ENCODE measurements at places on chromosomes 4 and X.

DNA sequence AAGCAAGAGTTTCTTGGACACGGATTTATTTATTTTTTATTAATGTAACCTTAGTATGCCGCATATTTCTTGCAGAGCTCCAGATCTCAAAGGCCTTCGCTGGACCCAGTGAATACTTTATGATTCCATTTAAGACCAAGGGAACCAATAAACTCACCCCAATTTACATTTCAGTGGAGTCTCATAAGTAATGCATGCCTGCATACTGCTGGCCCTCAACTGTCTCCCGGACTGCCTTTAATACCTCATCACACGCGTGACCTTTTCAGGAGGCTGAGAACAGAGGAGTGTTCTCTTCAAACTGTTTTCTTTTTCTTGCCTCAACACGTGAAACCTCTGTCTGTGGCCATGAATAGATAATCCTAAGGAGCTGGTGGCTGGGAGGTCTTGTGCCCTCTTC, 240.9 kb downstream of the STIM2 start:
- no peak for DNase-seq

GRCh38 chr4:74364652-74365491, at the start of gene EREG:
TSS of gene EREG (plus strand) at chr4:74365145. CDS start at chr4:74365309, 164 bp downstream.
- no peak for DNase-seq

- no peak for DNase-seq
Observed at GRCh38 chrX:26295425-26295824, 79.5 kb downstream of the MAGEB5 start.

DNA sequence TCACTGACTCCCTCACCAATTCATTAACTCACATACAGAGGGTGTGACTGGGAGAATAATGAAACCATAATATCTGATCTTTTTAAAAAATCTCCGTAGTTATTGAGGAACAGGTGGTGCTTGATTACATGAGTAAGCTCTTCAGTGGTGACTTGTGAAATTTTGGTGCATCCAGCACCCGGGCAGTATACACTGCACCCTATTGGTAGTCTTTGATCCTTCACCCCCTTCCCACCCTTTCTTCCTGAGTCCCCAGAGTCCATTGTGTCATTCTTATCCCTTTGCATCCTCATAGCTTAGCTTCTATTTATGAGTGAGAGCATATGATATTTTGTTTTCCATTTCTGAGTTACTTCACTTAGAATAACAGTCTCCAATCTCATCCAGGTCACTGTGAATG, 1143.8 kb downstream of the PCDH19 start:
- DNase-seq: no peak

GRCh38 chr4:163866728-163867315, 372.3 kb downstream of the TMA16 start:
- DNase-seq: no peak

DNA sequence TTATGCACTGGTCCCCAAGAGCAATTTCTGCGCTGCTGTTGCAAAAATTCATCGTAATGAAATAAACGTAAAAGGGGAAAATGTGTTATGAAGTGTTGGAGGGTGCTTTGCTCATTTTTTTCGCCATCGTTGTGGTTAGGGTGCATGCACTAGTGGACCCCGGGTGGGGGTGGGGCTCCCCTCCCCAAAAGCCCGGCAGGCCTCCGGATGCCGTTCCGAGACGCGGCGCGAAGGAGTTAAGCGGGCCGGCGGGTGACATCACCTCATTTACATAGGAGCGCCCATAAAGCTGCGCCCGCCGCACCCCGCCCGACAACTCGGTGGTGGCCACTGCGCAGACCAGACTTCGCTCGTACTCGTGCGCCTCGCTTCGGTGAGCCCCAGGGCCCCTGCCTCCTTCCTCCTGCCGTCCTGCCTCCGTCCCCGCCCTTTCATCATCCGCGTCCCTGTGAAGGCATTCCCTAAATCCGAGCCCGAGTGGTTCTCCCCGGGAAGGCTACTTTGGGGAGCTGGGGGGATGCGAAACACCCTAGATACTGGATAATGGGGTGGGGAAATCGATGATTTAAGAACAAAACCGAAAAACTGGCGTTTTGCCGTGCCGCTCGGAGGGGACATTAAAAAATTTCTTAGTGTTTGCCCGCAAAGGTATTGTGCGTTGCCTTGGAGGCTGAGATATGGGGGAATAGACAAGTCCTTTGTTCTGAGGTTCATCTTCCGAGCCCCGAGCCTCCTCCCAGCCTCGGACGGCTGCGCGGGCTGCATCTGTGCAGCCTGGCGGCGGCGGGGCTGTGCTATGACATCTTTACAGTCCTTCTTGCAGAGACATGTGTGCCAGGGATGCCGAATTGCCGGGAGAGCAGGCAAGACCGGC, at the start of gene TMSB4X:
TMSB4X (plus strand) TSS at position 315 of the 874 bp plus-strand sequence.
- DNase-seq: peak; percentile 68

DNA sequence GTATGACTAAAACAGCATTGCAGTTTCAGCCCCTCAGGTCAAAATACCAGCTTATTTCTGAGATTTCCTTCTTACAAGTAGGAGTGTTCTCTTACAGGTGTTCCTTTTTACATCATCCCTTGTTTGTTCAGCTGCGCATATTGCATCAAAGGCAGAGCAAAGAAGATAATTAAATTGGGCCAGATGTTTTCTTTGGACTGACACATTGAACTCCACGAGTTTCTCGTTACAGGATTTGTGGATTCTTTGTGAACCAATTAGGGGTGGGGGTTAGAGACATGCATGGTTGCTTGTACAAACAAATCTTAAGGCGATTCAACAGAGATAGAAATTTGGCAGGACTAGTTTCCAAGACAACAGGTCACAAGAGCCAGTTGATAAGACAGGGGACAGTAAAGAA, 95.7 kb downstream of the SPANXN4 start:
- DNase-seq: no peak

GRCh38 chr4:33886356-33886755, 2358.0 kb downstream of the ARAP2 start:
- no peak for DNase-seq

DNA sequence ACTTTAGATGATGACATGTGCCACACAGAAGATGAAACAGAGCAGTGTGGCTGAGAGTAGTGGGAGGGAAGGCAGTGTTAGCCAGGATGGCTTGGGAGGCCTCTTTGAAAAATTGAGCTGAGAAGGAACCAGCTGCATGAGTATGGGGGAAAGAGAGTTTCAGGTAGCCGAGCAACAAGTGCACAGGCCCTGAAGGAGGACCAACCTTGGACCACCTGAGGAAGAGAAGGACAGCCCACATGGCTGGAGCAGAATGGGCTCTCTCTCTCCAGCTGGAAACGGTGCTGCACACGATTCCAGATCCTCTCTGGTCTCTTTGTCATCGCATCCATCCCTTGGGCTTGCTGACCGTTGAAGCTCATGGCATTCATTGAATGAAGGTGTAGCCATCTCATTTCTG, 23.9 kb upstream of the BCOR start:
- no peak for DNase-seq

- no peak for DNase-seq
Observed at GRCh38 chrX:107678957-107679740, 50.8 kb downstream of the PRPS1 start.

- DNase-seq: no peak
Observed at GRCh38 chrX:71241301-71241700, 12.6 kb downstream of the ZMYM3 start.

GRCh38 chr4:52366621-52367020, 292.5 kb downstream of the USP46 start:
- no peak for DNase-seq

DNA sequence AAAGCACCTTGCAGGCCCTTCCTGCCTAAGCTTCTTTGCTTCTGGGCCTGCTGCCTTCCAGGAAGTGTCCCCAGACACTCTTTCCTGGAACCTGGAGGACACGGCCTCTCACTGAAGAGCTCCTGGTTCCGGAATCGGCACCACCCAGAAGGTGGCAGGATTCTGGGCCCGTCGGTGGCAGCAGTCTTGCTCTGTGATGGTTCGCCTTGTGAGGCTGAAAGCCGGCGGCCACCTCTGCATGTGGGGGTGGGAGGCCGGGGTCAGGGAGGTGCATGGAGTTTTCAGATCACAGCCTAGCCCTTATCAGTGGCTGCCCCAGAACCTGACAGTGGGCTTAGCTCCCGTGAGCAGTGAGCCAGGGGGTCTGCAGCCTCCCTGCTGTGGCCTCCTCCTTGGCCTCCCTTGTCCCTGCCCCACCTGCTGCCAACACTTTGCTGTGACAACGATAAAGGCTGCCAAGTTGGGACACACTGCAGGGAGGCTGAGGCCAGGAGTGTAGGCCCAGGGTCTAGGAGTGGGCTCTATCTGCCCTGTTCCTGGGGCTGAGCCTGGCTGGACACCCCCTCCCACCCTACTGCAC, 30.8 kb upstream of the GPR78 start:
- DNase-seq: no peak

- no peak for DNase-seq
Observed at GRCh38 chr4:172974586-172974985, 194.0 kb upstream of the GALNT7 start.

DNA sequence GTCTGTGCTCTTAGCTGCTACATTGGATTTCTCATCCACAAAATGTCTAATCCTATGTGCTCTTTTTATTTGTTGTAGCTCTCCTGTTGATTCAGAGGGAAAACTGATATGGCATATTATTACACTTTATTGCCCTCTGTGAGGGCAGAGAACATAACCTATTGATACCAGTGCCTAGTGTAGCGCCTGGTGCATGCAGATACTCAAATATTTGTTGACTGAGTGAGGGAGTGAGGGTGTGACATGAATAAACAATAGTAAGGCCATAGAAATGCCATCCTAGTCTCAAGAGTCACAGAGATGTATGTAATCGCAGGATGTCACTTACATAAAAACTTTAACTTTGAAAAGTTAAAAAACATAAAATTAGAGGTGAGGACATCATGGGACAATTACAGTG, 159.1 kb downstream of the SHROOM3 start:
- no peak for DNase-seq

DNA sequence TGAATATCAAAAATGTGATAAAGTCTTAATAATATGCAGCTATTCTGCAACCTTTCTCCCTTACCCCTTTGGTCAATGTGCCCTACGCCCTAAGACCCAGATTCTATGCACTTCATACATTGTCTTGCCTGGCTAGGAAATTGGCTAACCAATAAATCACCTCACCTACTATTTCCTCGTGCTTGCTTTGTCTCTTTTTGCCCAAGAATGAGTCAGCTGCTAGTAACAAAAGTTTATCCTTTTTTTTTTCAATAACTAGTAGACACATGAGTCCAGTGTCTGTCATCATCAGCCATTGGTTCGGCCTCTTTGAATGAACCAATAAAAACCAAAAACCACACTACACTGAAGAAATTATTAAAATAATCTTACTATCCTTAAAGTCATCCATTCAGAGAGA, 387.1 kb downstream of the PPP3CA start:
- DNase-seq: no peak

GRCh38 chrX:71652405-71652804, 14.9 kb upstream of the LOC101059915 start:
- DNase-seq: peak; percentile 20

DNA sequence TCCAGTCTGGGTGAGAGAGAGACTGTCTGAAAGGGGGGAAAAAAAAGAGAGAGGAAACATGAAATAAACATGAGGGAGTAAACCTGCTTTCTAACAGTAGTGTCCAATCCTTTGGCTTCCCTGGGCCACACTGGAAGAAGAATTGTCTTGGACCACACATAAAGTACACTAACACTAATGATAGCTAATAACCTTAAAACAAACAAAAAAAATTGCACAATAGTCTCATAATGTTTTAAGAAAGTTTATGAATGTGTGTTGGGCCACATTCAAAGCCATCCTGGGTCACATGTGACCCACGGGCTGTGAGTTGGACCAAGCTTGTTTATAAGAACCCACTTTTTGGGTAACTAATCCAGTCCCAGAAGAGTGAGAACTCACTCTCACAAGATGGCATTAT, 30.3 kb downstream of the PDS5A start:
- DNase-seq: no peak

DNA sequence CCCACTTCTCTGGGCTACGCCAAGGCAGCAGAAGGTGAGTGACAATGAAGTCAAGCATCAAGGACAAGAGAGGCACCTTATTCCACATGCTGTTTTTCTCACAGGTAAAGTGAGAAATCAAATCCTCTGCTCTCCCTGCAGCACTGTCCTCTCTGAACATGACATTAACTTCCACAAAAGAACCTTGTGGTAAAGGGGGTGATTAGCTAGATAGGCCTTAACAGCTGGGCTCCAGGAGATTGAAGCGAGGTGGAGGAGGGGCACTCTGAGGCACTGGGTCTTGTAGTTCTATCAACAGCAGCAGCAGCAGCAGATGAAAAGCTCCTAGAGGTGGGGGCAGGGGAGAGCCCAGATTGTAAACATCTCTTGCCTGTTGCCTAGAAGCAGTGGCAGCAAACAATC, 96.8 kb upstream of the CXXC4 start:
- no peak for DNase-seq

GRCh38 chr4:37827802-37828321, 1.4 kb downstream of the PGM2 start:
- no peak for DNase-seq

DNA sequence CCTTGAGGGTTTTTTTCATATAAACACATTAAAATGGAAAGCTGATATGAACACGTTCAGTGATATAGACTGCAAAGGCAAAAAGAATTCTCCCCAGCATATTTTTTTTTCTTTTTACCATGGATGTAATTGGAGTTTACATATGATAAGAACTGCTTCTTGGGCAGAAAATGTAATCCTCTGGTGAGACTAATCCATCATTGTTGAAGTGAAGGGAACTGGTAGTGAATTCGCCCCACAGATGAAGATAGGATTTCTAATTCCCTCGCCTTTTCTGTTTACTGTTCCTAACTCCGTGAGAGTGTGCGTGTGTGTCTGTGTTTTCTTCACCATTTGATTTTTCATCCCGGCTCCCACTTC, 88.9 kb downstream of the GPR143 start:
- DNase-seq: no peak

DNA sequence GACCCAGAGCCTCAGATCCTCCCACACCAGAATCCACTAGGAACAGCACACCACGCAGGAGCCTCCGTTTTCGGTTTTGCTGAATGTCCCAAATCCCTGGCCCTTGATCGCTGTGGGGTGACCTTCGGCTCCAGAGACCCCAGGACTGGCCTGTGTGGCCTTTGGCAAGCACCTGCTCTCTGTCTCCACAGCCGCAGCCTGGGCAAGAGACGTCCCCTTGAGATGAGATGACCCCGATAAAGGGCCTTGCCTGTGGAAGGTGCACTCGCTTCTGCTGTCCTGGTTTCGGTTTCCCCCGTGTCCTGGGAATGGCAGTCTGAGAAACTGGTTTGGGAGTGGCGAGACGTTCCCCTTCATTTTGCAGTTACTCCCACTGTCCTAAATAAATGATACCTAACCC, 9.6 kb downstream of the PSAPL1 start:
- DNase-seq: no peak

DNA sequence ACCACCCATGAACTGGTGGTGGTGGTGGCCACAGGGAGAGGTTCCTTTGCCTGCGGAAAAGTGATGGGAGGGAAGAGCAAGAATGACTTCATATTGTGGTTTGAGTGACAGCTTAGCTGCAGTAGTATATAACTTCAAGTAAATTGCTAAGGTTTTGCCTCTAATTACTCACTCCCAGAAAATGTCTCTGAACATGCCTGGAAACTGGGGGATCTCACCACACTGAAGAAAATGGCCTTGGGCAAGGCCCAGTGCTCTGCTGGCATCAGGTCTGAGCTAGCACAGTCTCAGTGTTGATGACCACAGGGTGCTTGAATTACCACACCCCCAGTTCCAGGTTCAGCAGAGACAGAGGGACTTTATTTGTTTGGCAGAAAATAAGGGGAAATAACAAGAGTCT, 2085.4 kb downstream of the ARAP2 start:
- no peak for DNase-seq

- no peak for DNase-seq
Observed at GRCh38 chrX:150508018-150508417, 60.4 kb upstream of the MTM1 start.
